Vagina (tissue), 2 donors: ENCODE measurements at places on chromosomes 7 and 10. TPM values are rescaled to one million over a fixed set of nuclear protein-coding genes. Genes with fewer than 3 reads are reported as not detected.
A peak's percentile ranks its signal among the peaks of the same experiment; 100 is the strongest.

The BMPER gene
- 5.2 TPM for total RNA-seq

The CDHR1 gene
- 6.4 TPM for total RNA-seq

GRCh38 chr10:110893559-110894179 lies 21.9 kb downstream of the PDCD4 start:
- no peak for DNase-seq
- no peak overlapping the region for H3K4me3 ChIP-seq
- H3K4me1 ChIP-seq: no peaks in the 10 kb centered on the region

The LRIT1 gene
- not detected for total RNA-seq

The HOXA6 gene
- total RNA-seq: 1.7 TPM

DNA sequence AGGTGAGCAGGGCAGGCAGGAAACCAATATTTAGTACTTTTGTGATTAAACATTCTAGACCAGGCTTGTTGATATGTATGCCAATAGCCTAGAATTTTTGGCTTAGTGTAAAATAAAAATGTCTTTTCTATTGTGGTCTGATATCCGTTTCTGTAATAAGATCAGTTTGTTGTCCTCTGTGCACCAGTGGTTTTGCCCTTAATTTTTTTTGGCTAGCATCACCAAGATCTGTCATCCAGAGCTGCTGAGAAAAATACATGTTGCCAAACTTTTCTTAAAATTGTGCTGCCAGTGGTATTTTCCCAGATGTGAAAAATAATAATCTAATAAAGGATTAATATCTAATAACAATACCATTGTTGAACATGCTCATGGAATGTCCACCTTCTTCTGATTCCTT lies 115.6 kb downstream of the TWIST1 start:
- H3K4me1 ChIP-seq: no peaks in the 10 kb centered on the region
- no peak for DNase-seq
- no peaks in the 10 kb centered on the region for H3K27me3 ChIP-seq
- no peaks in the 10 kb centered on the region for H3K36me3 ChIP-seq
- H3K27ac ChIP-seq: no peak overlapping the region

DNA sequence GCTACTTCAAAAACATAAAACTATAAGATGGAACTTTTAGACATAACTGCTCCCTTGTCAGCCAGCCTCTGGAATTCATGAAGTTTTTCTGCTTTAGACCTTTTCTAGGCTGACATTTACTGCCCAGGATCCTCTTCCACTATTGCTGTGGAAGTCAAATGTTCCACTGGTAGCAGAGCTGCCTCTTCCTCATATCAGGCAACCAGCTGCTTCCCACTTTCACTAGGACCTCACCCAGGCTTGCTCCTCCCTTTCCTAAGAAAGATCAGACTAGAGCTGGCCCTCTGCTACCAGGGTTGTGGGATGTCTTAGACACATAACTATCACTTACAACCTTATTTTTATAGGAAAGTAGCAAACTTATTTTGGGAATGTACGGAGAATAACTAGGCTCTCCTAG lies 121.5 kb downstream of the CTTNBP2 start:
- H3K4me1 ChIP-seq: no peaks in the 10 kb centered on the region
- H3K36me3 ChIP-seq: peaks cover 17% of the 10 kb centered on the region
- DNase-seq: no peak
- no peak overlapping the region for H3K4me3 ChIP-seq
- no peaks in the 10 kb centered on the region for H3K27me3 ChIP-seq
- no peak overlapping the region for H3K27ac ChIP-seq

GRCh38 chr7:77903597-77903996 lies 105.0 kb downstream of the PHTF2 start:
- no peaks in the 10 kb centered on the region for H3K27me3 ChIP-seq
- no peak overlapping the region for H3K4me3 ChIP-seq
- no peak overlapping the region for H3K27ac ChIP-seq
- no peak for DNase-seq
- no peaks in the 10 kb centered on the region for H3K4me1 ChIP-seq

The NAT16 gene
- total RNA-seq: not detected

GRCh38 chr7:125857606-125858005 lies 928.0 kb upstream of the POT1 start:
- H3K27ac ChIP-seq: no peak overlapping the region
- H3K27me3 ChIP-seq: no peaks in the 10 kb centered on the region
- no peaks in the 10 kb centered on the region for H3K36me3 ChIP-seq
- H3K4me1 ChIP-seq: no peaks in the 10 kb centered on the region

The EGR2 gene
- total RNA-seq: 3.2 TPM

The CYTH3 gene
- total RNA-seq: 29.5 TPM

The TMEM196 gene
- total RNA-seq: not detected

GRCh38 chr7:81676105-81676811 lies 93.6 kb downstream of the HGF start:
- no peaks in the 10 kb centered on the region for H3K27me3 ChIP-seq
- H3K4me1 ChIP-seq: no peaks in the 10 kb centered on the region

DNA sequence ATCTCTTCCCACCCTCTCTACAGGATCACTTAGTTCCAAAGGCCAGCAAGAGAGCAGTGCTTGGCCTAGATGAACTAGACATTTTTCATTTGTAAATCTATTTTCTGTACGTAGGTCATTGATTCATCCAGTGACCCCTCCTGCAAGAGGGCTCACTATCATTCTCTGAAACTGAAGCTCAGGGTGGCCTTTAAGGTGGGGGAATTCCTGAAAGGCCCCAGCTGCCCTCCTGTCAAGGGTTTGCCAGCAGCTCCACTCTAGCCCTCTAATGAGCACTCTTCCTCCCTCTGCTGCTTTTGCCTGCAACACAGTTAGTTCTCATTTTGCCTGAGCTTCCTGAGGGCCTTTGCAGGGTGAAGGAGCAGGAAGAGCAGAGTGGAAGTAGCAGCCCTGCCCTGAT lies 41.2 kb downstream of the LRRC18 start:
- no peaks in the 10 kb centered on the region for H3K4me1 ChIP-seq
- no peak overlapping the region for H3K27ac ChIP-seq
- H3K4me3 ChIP-seq: no peak overlapping the region

GRCh38 chr10:110577056-110577455 lies 9.6 kb downstream of the SMC3 start:
- peaks cover 13% of the 10 kb centered on the region for H3K4me1 ChIP-seq
- no peak for DNase-seq
- H3K36me3 ChIP-seq: peaks cover 49% of the 10 kb centered on the region
- H3K4me3 ChIP-seq: no peak overlapping the region

The ZNF117 gene
- total RNA-seq: 18.2 TPM

DNA sequence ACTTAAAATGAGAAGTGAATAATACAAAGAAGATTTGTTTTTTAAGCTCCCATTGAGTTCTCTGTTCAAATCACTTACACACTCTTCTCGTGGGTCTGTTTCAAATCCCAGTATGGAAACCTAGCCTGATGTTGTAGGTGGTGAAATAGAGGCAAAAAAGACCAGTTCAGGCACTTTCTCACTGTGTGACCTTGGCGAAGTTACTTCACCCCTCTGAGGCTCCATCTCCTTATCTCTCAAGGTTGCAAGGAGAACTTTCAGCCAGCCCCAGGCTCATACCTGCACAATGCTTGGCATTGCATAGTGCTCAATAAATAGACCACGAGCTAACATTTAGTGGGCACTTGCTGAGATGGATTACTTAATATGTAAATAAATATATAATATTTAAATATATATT lies 90.1 kb downstream of the PRLHR start:
- H3K27me3 ChIP-seq: no peaks in the 10 kb centered on the region
- H3K36me3 ChIP-seq: no peaks in the 10 kb centered on the region
- H3K4me3 ChIP-seq: no peak overlapping the region
- H3K27ac ChIP-seq: no peak overlapping the region

DNA sequence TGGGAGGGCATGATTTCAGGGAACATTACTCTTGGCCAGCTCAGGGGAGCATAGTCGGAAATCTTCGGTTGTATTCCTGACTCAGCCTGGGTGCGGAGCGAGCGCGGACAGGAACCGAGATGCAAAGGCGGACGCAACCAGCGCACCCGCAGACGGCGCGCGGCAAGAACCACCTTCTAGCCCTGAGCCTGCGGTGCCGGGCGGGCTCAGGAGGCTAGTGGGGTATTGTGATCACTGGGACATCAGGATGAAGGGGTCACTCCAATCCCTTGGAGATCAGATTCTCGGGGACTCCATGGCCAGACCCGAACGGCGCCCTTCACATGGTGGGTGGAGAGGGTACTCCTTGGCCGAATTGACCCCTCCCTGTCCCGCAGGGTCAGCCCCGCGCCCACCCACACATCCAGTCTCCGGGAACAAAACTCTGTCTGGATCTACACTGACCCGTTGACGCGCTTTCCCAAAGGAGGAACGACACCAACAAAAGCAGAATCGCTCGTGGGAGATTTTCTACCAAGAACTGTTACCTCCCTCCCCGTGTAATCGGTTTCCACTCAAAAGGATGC lies 730.5 kb downstream of the ZWINT start:
- peak overlapping the region; percentile 29 for H3K4me3 ChIP-seq
- H3K4me1 ChIP-seq: peaks cover 18% of the 10 kb centered on the region
- no peak overlapping the region for H3K27ac ChIP-seq
- H3K36me3 ChIP-seq: no peaks in the 10 kb centered on the region
- no peak for DNase-seq

The PKD2L1 gene
- not detected for total RNA-seq

DNA sequence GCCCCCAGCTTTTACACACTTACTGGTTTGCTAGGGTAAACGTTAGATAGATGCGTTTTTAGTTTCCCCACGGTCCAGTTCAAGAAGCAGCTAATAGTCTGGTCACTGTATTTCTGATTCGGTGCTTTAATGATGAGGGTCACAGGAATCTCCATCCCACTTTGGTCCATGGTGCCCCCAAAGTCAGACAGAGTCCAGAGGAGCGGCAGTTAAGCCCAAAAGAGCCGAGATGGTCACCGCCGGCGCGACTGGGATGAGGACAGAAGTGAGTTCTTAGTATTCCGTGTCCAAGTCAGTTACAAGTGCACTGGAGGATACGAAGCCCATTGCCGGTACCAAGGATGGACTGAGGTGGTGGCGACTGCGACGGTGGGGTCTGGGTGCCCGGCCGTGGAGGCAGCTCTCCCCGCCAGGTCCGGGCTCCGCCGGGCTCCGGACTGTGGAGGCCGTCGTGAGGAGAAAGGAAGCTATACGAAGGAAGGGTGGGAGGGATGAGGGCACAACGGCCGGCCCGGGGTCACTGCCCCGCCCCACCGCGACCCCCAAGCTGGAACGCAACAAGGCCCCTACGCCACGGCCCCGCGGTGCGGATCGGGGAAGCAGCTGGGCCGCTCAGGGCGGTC lies 663 bp downstream of the HERPUD2 start:
- H3K36me3 ChIP-seq: no peaks in the 10 kb centered on the region
- no peaks in the 10 kb centered on the region for H3K27me3 ChIP-seq
- DNase-seq: no peak
- H3K4me1 ChIP-seq: peaks cover 58% of the 10 kb centered on the region
- peak overlapping the region; percentile 91 for H3K27ac ChIP-seq

DNA sequence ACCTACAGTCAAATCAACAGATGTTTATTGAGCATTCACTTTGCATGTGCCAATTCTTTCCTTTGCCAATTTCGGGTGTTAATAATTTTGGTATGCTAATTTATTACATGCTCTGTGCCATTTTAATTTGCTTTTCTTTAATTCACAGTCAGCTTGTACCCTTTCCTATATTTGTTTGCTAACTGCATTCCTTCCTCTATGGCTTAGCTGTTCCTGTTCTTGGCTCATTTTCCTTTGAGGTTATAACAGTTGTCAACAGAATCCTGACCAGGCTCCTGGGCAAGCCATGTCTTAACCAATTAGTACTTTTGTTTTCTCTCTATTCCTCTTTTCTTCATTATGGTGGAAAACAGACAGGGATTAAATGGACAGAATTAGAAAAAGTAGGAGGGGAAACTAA lies 73.6 kb upstream of the RPA3 start:
- peaks cover 14% of the 10 kb centered on the region for H3K4me1 ChIP-seq
- H3K27me3 ChIP-seq: no peaks in the 10 kb centered on the region
- H3K4me3 ChIP-seq: no peak overlapping the region
- DNase-seq: no peak
- H3K27ac ChIP-seq: no peak overlapping the region

- no peaks in the 10 kb centered on the region for H3K27me3 ChIP-seq
- H3K27ac ChIP-seq: no peak overlapping the region
- DNase-seq: no peak
- H3K4me3 ChIP-seq: no peak overlapping the region
- H3K36me3 ChIP-seq: no peaks in the 10 kb centered on the region
- no peaks in the 10 kb centered on the region for H3K4me1 ChIP-seq
These were observed 245.0 kb upstream of the SORCS1 start for GRCh38 chr10:107409522-107409921.

GRCh38 chr7:30328381-30328780 lies 44.0 kb downstream of the ZNRF2 start:
- no peak overlapping the region for H3K27ac ChIP-seq
- H3K27me3 ChIP-seq: no peaks in the 10 kb centered on the region
- H3K4me3 ChIP-seq: no peak overlapping the region
- H3K4me1 ChIP-seq: peaks cover 31% of the 10 kb centered on the region
- DNase-seq: no peak

DNA sequence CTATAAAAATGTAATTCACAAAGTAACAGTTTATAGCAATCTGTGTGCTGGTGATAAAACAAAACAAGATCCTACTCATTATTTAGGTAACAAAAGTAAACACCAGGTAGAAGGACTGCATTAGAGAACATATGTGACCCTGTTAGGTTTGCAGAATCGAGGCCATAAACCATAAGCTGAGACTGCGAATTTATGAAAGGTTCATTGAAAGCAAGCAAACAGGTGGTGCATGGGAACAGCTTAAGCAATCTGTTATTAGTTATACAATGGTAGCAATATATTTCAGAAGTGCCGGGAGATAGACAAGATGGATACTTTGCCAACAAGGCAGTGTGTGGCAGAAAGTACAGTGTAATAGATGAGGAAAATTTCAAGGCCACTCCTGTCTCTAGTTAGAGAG lies 23.5 kb upstream of the FAM133B start:
- H3K4me3 ChIP-seq: no peak overlapping the region
- H3K27me3 ChIP-seq: no peaks in the 10 kb centered on the region
- H3K27ac ChIP-seq: no peak overlapping the region
- H3K36me3 ChIP-seq: no peaks in the 10 kb centered on the region

The ADRA2A gene
- 14.2 TPM for total RNA-seq

DNA sequence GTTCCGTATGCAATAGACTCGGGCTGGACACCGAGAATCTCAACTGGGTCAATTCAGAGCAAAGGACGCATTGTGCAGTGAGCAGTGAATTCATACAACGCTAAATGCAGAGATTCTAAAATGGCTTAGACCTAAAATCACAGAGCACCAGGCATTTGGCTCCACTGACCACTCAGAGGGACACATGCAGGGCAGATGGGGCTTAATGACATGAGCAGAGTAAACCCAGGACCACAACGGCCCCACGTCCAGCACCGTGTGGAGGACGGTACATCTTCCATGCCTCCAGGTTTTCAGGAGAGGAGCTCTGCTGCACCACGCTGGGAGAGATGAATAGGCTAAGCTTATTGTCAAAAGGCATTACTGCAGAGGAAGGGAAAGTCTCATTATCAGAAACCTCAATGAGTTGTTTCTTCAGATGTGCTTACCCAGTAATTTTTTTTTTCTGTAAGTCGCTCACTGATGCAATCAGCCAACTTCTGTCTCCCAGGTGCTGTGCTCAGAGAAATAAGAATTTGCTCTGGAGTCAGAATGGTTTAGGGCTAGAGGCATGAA lies 555.0 kb downstream of the PTPRN2 start:
- no peak for DNase-seq
- no peaks in the 10 kb centered on the region for H3K4me1 ChIP-seq
- no peak overlapping the region for H3K27ac ChIP-seq
- H3K4me3 ChIP-seq: no peak overlapping the region
- no peaks in the 10 kb centered on the region for H3K27me3 ChIP-seq
- H3K36me3 ChIP-seq: no peaks in the 10 kb centered on the region

The ACBD7 gene
- total RNA-seq: not detected

The WDFY4 gene
- total RNA-seq: 6.4 TPM
